ENCODE measurements at places on chromosomes 2 and 18.
A peak's percentile ranks its signal among the peaks of the same experiment; 100 is the strongest.

- no peak for DNase-seq
Observed at GRCh38 chr2:106948540-106948939, 62.6 kb upstream of the ST6GAL2 start.

DNA sequence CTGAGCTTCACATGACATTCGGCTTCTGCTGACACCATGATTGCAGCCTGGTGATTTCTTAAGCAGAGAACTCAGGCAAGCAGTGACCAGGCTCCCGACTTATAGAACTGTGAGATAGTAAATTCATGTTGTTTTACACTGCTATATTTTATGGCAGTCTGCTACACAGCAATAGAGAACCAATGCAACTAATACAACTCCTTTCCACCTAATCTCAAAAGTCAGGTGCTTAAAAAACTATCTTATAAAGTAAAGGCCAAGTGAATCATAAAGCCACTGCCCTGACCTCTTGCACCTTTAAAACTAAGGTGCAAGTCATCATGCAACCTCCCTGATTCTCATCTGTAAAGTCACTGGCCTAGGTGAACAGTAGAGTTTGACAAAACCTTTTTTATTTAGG, 95.3 kb upstream of the GLS start:
- DNase-seq, result no peak

GRCh38 chr18:10688766-10689165, 162.9 kb downstream of the NAPG start:
- DNase-seq, result no peak

- DNase-seq, result no peak
Observed at GRCh38 chr2:199680482-199680881, 170.5 kb downstream of the FTCDNL1 start.

GRCh38 chr2:131041402-131042147, 51.7 kb downstream of the FAM168B start:
- DNase-seq, result no peak

GRCh38 chr2:42510608-42511243, 16.9 kb upstream of the KCNG3 start:
- DNase-seq, result peak; percentile 43

GRCh38 chr18:58567453-58568196, 61.3 kb downstream of the ALPK2 start:
- DNase-seq, result peak; percentile 96

DNA sequence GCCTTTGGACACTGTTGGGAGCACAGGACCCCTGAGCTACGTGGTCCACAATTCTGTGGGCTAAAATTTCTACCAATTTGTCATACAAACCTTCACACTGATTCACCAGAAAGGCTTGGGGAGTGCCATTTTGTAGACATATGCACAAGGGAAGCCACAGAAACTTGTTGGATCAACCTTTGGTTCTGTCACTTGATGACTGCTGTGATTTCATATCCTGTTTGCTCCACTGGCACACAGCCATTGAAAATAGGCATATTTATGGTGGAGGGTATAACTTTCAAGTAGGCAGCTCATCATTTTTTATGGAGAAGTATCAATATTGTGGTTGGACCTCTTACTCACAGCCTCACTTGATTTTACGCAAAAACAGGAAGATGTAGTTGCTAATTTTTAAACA, 10.5 kb downstream of the NAPG start:
- DNase-seq, result peak; percentile 61

DNA sequence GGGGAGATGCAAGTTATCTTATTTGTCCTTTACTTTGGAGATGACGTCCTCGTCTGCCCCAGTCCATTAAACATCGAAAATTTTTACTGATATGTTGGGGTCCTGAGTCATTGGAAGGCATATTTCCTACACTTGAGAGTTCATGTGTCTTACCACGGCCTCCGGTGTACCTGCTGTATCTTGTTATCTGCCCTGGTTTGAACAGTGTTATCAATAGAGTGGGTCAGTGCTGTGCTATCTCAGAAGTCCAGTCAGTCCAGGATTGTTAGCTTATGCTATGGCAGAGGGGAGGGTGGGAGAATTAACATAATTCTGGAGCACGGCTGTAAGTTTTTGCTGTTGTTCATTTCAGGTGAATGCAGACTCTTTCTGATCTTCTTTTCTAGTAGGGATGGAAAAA, 102.3 kb downstream of the ADCYAP1 start:
- DNase-seq, result no peak

- peak; percentile 61 for DNase-seq
Observed at GRCh38 chr2:18722101-18722500, 132.7 kb upstream of the NT5C1B start.

DNA sequence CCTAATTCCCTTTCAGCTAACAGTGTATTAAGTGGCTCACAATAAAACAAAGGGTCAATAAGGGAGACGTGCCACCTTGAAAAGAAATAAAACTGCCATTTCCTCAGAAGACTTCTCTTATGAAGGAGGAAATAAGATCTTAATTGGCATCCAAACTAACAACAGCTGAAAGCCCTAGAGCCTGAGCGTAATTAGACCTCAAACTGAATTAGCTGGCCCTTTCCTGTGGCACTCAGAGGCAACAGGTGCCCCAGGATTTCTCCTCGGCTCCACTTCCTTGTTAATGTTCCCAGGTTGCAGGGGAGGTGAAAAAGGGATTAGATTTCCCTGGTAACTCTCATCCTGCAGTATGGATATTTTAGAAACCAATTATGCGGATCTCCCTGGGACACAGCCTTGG, 804.3 kb downstream of the DCDC2C start:
- no peak for DNase-seq

GRCh38 chr2:164655750-164656149, 34.5 kb upstream of the GRB14 start:
- DNase-seq, result peak; percentile 6

DNA sequence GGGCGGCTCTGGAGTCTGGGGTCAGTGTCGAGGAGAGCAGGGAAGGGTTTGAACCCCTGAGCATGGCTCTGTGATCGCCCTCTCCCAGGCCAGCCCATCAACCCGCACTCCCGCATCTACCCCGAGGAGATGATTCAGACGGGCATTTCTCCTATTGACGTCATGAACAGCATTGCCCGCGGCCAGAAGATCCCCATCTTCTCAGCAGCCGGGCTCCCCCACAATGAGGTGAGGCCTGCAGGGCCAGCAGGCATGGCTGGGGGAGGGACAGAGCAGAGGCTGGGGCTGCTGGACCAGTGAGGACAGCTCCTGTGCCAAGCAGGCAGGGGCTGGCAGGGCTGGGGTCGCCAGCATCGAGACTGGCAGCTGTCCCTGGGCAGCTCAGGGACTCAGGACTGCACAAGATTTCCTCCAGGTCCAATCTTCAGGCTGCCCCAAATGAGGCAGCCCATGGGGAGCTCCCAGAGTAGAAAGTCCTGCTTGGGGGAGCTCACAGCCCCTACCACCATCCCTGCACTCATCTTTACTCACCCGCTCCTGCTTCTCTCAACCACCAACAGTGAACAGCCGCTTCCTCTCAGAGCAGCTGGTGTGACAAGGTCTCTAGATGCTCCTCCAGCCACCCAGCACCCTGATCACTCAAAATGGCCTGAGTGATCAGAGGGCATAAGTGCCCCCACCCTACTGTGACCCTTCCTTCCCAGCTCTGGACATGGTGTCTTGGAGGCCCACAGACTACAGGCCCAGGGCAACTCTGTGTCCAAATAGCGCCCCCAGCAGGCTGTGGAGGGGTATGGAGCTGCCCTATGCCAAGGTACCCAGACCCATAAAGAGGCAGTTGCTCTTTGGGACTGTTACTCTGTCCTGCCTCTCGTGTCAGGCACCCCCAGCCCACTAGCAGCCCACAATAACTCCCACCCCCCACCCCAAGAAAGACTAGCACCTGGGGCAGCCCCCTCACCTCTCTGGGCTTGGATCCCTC, 18.3 kb upstream of the ANKRD53 start:
- DNase-seq, result no peak

- no peak for DNase-seq
Observed at GRCh38 chr18:62498616-62499262, 24.1 kb upstream of the ZCCHC2 start.

GRCh38 chr2:217051416-217051815, 191.6 kb upstream of the TNP1 start:
- DNase-seq, result no peak

DNA sequence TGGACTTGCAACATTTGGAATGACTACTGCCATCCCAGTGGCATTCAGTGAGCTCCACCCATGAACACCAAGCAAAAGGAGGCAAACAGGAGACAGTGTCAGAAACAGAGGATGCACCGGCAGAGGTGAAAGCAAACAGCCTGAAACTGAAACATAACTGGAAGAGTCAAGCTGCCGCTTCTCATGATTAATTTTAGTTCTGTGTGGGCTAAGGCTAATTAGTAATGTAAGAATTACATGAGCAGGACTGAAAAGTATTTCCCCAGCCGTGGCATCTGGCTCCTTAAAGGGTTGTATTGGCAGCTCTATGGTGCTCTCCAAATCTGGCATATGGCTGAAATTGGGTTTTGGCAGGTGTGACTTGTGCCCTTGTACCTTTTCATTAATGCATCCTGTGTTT, 1108.1 kb downstream of the TSN start:
- DNase-seq, result no peak

DNA sequence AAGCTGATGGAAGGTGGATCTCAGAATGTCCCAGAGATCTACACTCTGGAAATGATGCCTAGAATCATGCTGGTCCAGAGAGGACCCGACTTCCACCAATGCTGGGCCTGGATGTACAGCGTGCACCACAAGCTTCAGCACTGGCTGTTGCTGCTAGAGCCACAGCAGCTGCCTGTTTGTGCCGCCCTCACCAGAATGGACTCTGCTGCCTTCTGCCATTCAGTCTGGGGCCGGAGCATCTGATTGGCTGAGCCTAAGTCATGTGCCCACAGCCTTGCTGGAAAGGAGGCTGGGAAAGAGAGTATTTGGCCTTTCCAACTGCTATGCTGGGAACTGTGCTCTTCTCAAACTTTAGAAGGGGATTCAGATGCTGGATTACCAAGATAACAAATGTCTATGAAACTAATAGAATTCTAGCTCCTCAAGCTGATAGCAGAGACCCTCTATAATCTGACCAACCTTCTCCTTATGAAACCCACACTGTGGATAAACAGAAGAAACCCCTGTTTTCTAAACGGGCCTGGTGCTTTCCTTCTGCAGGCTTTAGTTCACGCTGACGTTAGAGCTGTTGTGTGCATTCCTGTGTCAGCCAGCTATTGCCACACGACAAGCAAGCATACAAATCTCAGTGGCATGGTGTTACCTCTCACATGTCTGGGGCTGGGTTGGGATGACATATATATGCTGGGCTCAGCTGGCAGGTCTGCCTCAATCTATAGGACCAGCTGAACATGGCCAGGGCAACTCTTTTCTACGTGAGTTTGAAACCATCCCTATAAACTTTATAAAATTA, 4.1 kb upstream of the LOXHD1 start:
- peak; percentile 32 for DNase-seq

- no peak for DNase-seq
Observed at GRCh38 chr18:68085251-68085650, 568.7 kb upstream of the DSEL start.

GRCh38 chr2:24342110-24342910, 18.0 kb downstream of the ITSN2 start:
- peak; percentile 7 for DNase-seq

DNA sequence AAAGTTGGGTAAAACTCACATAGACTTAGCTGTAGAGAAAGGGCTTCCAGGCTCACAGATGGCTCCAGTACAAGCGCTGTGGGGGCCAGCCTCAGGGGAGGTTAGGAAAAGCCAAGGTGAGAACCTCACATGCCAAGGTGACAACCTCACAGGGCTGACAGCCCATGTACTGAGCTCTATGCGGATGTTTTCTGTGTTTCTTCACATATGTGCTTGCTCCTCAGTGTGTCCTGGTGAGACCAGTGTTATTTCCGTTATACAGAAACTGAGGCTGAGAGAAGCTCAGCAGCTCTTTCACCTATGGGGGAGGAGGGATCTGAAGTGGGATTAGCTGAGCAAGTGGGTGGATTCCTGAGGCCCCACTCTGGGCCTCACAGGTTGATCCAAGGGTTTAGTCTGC, 67.3 kb downstream of the INPP4A start:
- no peak for DNase-seq

GRCh38 chr2:33426666-33427231, 49.7 kb upstream of the RASGRP3 start:
- DNase-seq, result peak; percentile 71

- DNase-seq, result no peak
Observed at GRCh38 chr2:186554429-186554828, 35.4 kb upstream of the ITGAV start.

DNA sequence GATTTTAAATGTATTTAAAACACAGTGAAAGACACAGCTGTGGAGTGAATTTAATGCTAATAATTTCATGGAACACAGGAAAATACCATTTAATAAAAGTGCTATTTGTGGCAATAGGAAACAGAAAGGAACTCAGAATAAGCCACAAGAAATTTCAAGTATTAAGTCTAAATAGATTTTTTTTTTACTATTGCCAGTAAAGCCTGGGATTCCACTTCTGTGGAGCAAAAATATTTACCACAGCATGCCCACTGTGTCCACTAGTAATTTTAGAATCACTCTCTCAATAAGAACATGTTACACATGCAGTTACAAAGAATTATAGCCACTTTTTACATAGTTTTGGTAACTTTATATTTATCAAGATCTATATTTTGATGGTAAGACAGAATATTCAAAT, 17.2 kb downstream of the KCTD18 start:
- DNase-seq, result no peak

GRCh38 chr2:44295113-44295512, 19.8 kb downstream of the SLC3A1 start:
- DNase-seq, result no peak

DNA sequence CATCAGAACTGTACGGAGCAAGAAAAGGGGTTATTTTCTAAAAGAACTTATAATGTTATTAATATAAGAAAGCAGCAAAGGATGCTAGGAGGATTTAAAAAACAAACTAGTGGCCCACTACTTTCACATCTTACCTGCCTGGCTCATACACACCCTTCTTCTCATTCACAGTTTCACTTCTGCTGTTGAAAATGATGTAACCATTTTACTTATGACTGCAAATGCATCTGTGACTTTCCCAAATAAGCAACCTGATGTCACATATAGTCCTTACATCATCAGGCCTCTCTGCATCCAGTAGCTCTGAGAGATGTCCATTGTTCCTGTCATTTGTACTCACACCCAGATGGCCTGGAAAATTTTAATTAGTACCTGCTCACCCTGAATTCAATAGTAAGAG, 101.8 kb upstream of the MYO3B start:
- DNase-seq, result no peak

DNA sequence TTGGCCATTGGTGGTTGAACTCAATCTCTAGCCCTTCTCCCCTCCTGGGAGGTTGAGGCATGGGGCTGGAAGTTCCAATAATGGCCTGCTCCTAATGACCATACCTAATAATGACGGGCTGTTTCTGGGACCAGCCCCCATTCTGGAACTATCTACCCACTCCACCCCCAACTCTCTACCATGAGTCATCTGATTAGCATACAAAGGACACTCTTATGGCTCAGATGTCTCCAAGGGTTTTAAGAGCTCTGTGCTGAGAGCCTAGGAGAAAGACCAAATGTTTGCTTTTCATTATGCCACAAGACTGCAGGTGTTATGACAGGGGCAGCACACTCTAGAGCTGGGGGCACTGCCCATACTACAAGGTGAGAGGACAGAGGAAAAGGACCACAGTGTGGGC, 137.0 kb upstream of the NCKAP5 start:
- no peak for DNase-seq

GRCh38 chr2:150169237-150169629, 318.2 kb downstream of the RND3 start:
- peak; percentile 20 for DNase-seq

GRCh38 chr18:13003466-13003896, 12.3 kb downstream of the CEP192 start:
- peak; percentile 91 for DNase-seq
